ENCODE measurements at places on chromosomes 5 and 9. TPM values are rescaled to one million over a fixed set of nuclear protein-coding genes. Genes with fewer than 3 reads are reported as not detected.

DNA sequence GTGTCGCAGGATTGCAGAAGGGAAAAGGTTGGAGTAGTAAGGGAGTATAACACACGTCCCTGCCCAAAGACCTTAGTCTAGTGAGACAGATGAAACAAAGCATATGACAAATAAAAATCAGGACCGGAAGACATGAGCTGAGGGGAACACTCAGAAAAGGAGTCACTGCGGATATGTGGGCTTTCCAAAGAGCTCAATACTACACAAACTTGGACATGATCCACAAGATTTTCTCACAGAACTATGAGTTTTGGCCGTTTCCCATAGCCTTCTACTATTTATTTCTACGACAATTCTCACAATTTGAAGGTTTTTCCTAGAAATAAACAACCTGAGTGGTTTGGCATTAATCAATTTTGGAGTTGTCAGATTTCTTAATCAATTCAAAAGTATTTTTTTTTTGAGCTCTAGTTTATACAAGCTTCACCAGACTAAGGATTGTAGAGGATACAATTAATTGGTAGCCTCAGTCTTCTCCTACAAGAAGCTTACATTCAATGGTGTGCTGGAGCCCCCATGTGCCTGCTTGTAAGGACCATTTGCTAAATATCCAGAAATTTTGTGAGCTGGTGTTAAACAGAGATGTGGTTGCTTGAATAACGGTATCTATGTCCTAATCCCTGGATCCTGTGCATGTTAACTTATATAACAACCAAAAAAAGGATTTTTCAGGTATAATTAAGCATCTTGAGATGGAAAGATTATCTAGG, 91.4 kb downstream of the ADAMTS12 start:
- DNase-seq: no peak

Gene FRMD3
- total RNA-seq: 1.4 TPM

Gene OLFM1
- total RNA-seq: 53.4 TPM

DNA sequence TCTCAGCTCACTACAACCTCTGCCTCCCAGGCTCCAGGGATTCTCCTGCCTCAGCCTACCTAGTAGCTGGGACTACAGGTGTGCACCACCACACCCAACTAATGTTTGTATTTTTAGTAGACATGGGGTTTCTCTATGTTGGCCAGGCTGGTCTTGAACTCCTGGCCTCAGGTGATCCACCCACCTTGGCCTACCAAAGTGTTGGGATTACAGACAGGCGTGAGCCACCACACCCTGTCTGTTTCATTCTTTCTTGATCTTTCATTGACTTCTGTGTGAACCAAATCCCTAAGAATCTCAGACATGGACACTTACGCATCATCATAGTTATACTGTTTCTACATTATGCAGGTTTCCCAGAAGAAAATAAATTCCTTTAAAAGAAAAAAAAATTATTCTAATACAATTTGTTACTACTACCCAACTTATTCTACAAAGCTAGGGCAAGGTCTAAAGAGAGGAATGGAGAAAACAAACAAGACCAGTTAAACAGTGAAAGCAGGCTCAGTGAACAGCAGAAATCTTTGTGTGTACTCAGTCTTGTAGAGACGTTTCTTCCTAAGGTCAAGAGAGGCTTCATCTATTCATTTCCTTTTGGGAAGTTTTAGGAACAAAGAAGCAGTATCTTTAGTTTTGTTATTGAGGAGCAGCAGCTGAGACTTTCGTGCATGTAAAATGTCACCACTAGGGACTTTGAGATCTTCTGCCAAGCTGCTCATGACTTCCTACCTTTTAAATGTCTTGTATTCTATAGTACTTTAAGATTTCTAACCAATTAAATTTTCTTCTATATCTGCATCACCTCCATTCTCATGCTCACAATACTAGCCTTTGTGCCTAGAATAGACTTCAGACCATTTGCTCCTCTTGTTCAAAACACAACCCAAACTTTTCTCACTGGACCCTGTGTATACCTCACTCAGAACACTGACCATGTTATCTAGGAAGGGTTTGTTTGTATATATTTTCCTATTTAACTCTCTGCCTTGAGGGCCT, 5.6 kb upstream of the HMGCR start:
- DNase-seq: no peak

DNA sequence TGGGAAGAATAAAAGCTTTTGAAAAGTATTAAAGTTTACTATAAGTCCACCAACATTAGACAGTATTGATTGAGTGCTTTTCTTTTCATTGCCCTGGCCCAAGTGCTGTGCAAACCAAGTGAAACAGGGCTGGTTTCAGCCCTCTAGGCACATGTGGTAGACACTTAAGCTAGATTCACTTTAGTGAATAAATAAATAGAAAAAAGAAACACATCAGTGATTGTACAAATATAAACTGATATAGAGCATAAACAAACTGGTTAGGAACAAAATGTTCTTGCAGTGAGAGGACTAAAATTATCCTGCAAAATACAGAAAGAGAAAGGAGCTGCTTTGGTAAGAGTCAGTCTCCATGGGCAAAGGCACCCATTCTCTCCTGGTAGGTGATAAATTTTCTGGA, 29.7 kb downstream of the ACTBL2 start:
- no peak for DNase-seq

GRCh38 chr5:28967848-28968247, 1929.5 kb upstream of the CDH9 start:
- DNase-seq: no peak

DNA sequence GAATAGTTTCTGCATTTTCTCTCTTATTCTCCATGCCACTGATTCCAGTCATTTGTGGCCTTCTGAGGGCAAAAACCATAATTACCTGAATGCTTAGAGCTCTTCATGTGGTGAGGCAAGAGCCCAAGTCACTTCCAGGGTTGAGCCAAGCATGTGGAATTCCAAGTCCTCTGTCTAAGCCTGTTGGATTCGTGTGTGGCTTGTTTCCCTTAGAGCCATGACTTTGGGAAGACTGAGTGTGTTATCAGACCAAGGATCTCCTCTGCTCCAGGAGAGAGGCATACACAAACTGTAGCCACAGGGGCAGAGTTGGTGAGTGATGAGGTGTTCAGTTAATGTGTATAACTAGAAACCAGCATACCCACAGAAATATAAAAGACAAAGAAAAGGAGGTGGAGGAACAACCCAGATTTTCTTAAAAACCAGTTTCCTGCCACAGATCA, 27.1 kb downstream of the SLC22A5 start:
- no peak for DNase-seq

DNA sequence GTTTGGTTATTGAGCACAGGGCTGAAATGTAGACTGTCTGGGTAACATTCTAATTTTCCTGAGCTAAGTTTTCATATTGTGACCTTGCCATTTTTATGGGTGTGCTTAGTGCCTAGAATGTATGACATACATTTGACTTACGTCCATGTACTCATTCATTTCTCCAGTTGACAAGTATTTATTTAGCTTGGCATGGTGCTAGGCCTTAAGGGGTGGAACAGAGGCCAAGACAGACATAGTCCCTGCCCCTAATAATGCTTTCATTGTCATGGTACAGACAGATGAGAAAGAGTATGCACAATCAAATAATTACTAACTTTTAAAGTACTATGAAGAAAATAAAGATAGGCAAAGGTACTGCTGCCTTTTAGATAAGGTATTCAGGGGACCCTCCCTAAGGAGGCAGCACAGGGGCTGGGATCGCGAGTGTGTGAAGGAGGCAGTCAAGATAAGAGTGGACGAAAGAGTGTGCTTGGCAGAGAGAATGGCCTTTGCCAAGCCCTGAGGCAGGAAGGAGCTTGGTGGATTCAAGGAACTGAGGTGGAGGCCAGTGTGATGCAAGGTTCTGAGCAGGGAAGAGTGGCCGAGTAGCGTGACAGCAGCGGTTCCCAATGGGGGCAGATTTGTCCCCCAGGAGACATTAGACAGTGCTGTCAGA, 128.0 kb downstream of the PIP5K1B start:
- no peak for DNase-seq

Gene GMCL2
- total RNA-seq: 0.13 TPM

Gene SHC3
- 7.1 TPM for total RNA-seq
